ENCODE measurements at places on chromosomes 5 and 9. TPM values are rescaled to one million over a fixed set of nuclear protein-coding genes. Genes with fewer than 3 reads are reported as not detected.

PPP2R2B gene
- total RNA-seq: 0.76 TPM

ASPN gene
- total RNA-seq: 1.4 TPM

DNA sequence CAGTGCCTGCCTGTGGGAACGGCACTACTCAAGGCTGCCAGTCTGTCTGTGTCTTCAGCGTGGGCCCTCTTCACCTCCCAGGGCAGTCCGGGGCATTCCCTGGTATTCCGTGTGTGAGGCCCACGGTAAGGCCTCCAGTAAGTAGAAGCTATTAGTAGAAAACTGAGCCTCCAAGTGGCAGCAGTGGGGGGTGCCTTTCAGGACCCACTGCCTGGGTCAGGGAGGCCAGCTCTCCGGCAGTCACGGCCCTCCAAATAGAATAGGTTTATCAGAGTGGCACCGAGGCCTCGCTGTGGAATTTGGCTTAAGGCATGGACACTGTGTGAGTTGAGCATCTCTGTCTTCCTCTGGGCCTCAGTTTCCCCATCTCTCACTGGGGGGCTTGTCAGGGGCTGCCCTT, 23.1 kb downstream of the ADAMTSL2 start:
- no peak for DNase-seq
- no peaks in the 10 kb centered on the region for H3K36me3 ChIP-seq
- H3K27ac ChIP-seq: no peak overlapping the region

DNA sequence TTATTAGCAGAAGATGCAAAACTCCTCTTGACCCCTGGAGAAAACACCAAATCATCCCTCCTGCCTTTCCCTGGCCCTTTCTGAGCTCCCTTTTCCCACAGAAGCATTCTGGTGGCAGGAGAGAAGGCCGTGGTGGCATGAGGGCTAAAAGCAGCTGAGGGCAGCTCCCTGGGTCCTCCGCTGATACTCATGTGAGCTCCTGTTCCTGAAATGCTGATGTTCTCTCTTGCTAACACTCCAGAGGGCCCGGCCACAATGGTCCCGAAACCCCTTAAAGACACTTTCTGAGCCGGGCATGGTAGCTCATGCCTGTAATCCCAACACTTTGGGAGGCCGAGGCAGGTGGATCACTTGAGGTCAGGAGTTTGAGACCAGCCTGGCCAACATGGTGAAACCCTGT, 183.1 kb downstream of the HSPA4 start:
- no peak for DNase-seq
- H3K4me3 ChIP-seq: no peak overlapping the region
- H3K4me1 ChIP-seq: no peaks in the 10 kb centered on the region
- H3K36me3 ChIP-seq: no peaks in the 10 kb centered on the region
- no peak overlapping the region for H3K27ac ChIP-seq

DNA sequence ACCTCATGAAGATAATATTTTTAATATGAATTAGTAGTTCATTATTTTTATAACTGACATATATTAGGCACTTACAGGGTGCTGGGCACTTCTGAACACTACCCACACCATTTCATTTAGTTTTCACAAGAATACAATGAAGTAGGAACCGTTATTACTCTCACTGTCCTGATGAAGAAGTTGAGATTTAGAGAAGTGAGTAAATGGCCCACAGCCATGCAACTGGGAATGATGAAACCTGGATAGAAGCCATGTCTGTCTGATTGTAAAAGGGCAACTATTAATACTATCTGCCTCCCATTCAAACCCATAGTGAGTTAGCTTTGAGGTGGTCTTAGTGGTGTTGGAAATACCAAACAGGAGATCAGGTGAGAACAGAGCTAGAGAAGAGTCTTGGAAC, 29.6 kb upstream of the OTULINL start:
- H3K27me3 ChIP-seq: no peaks in the 10 kb centered on the region
- no peak for DNase-seq
- no peaks in the 10 kb centered on the region for H3K36me3 ChIP-seq
- H3K27ac ChIP-seq: no peak overlapping the region

- no peaks in the 10 kb centered on the region for H3K4me1 ChIP-seq
- DNase-seq: no peak
- no peak overlapping the region for H3K27ac ChIP-seq
- H3K36me3 ChIP-seq: no peaks in the 10 kb centered on the region
- no peaks in the 10 kb centered on the region for H3K27me3 ChIP-seq
- no peak overlapping the region for H3K4me3 ChIP-seq
Measured at GRCh38 chr5:62059960-62060359, 246.0 kb upstream of the KIF2A start.

- DNase-seq: no peak
- H3K4me3 ChIP-seq: no peak overlapping the region
- H3K36me3 ChIP-seq: no peaks in the 10 kb centered on the region
- no peak overlapping the region for H3K27ac ChIP-seq
- H3K4me1 ChIP-seq: no peaks in the 10 kb centered on the region
Measured at GRCh38 chr5:157116483-157116954, 7.7 kb upstream of the HAVCR2 start.

DNA sequence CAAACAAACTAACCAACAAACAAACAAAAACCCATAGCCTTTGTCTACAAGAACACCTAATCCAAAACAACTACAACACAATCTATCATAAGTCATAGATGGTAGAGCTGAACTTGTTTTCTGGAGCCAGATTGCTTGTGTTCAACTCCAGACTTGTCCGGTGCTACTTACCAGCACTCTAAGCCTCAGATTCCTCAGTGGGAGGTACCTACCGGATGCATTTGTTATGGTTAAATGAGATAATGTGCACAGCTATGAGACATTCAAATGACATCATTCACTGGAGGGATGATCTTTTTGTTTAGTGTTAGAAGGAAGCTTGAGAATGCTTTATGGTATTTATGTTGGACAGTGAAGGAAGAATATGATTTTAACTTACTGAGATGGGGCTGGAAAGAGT, 592.9 kb upstream of the C9orf72 start:
- no peaks in the 10 kb centered on the region for H3K4me1 ChIP-seq
- no peak overlapping the region for H3K27ac ChIP-seq
- H3K36me3 ChIP-seq: no peaks in the 10 kb centered on the region
- DNase-seq: no peak
- no peak overlapping the region for H3K4me3 ChIP-seq
- no peaks in the 10 kb centered on the region for H3K27me3 ChIP-seq

NUDCD2 gene
- 4.2 TPM for total RNA-seq

DMRTA1 gene
- 0.59 TPM for total RNA-seq

QRFP gene
- total RNA-seq: not detected

DNA sequence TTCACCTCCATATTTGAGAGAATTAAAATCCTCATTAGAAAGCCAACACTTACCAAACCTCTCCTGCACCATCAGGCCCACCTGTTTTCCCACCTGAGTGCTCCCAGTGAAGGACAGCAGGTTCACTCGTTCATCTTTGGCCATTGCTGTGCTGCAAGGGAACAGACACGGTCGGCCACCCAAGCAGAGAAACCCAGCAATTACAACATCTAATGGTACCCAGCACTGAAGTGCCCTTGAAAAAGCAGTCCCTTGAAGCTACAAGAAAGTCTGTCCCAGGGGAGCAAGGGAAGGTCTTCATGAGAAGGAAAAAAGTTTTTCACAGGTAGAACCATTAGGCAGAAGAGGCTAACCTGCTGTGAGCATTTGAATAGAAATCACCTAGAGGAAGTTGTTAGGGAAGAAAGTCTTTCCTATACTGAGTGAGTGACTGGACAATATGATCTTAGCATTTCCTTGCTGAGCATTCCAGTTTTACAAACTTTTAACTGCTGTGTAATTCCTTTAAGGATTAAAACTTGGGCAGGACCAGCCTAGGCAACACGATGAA, 26.7 kb downstream of the ALDH7A1 start:
- no peaks in the 10 kb centered on the region for H3K27me3 ChIP-seq
- no peak overlapping the region for H3K4me3 ChIP-seq
- H3K27ac ChIP-seq: no peak overlapping the region
- no peaks in the 10 kb centered on the region for H3K4me1 ChIP-seq
- H3K36me3 ChIP-seq: peaks cover 25% of the 10 kb centered on the region

SLC27A6 gene
- total RNA-seq: 2.0 TPM

DNA sequence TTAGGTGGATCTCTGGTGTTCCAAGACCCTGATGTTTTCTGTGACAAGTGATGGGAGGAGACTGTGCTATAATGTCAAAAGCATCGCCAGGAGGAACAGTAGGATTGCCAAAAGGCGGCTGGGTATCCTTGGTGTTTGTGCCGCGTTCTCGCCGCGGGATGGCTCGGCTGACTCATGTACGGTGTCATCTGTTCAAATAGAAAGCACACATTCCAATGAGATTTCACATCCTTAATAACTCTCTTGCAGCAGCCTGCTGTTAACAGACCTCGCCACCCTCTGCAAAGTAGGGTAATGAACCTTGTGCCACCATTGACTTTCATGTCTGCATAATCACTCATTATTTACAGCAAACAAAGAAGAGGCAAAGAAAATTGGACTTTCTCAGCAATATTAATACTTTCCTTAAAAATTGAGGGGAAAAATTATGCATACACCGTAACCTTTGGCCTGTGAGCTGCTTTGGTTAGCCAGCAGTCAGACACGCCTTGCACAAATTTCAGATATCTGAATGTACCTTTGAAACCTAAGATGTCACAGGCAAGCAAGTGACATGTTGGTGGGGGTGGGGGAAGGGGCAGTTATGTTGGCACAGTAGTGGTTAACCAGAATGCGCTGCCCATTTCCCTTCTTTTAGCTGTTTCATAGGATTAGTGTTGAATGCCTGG, 289.4 kb downstream of the EFNA5 start:
- H3K27ac ChIP-seq: no peak overlapping the region
- no peak for DNase-seq
- no peaks in the 10 kb centered on the region for H3K27me3 ChIP-seq
- peaks cover 6% of the 10 kb centered on the region for H3K4me1 ChIP-seq
- H3K36me3 ChIP-seq: no peaks in the 10 kb centered on the region

MARCOL gene
- not detected for total RNA-seq

GRCh38 chr5:170482511-170482910, 21.3 kb upstream of the KCNIP1 start:
- no peak for DNase-seq
- no peak overlapping the region for H3K27ac ChIP-seq
- no peaks in the 10 kb centered on the region for H3K4me1 ChIP-seq

GRCh38 chr5:180336234-180337020, 16.7 kb downstream of the GFPT2 start:
- no peak for DNase-seq
- no peaks in the 10 kb centered on the region for H3K36me3 ChIP-seq
- no peaks in the 10 kb centered on the region for H3K27me3 ChIP-seq
- H3K4me3 ChIP-seq: no peak overlapping the region
- no peaks in the 10 kb centered on the region for H3K4me1 ChIP-seq

DNA sequence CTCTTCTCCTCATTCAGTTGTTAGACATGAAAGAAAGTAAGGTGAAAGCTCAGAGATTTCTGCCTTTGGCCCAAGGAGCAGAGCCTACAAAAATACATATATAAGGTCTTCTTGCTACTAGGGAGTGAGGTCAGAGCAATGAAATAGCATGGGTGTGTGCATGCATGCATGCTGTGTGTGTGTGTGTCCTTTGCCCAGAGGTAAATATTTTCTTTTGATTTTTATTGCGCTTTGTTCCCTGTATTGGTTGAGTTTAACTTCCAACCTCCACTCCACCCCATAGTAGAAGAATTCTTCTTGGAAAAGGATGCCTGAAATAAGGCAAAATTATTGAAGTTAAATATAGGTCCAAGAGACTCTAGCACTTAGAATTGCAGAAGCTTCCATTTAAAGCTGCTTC, 248.0 kb upstream of the PTGER4 start:
- H3K4me3 ChIP-seq: no peak overlapping the region
- H3K27me3 ChIP-seq: no peaks in the 10 kb centered on the region
- H3K4me1 ChIP-seq: no peaks in the 10 kb centered on the region
- no peaks in the 10 kb centered on the region for H3K36me3 ChIP-seq
- DNase-seq: no peak
- no peak overlapping the region for H3K27ac ChIP-seq

FAM169A gene
- 0.53 TPM for total RNA-seq

DNA sequence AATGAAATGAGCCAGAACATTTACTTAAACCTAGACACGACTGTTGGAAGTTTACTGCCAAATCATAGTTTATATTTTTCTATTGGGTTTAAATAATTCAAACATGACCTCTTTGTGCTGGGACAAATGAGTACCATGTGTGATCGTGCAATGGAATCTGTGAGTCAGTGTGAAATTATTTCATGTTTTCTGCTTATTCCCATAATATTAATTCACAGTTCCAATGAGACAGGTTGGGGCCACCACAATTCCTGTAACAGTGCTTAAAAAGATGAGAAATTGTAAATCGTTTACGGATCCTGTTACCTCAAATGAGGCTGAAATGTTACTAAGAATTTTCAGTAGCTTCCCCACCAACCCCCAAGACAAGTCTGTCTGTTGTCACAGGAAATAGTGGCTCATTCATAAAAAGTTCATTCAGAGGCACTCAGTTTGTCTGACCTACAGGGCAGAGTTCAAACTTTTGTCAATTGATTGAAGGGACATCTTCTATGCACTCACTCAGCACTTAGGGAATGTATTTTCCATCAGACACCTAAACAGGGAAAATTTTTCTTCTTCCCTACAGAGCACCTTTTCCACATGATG, 563.9 kb upstream of the ADAMTS16 start:
- DNase-seq: no peak
- no peaks in the 10 kb centered on the region for H3K36me3 ChIP-seq
- H3K4me3 ChIP-seq: no peak overlapping the region
- H3K27me3 ChIP-seq: no peaks in the 10 kb centered on the region
- H3K4me1 ChIP-seq: no peaks in the 10 kb centered on the region
- H3K27ac ChIP-seq: no peak overlapping the region

PCDHGC4 gene
- total RNA-seq: not detected

DNA sequence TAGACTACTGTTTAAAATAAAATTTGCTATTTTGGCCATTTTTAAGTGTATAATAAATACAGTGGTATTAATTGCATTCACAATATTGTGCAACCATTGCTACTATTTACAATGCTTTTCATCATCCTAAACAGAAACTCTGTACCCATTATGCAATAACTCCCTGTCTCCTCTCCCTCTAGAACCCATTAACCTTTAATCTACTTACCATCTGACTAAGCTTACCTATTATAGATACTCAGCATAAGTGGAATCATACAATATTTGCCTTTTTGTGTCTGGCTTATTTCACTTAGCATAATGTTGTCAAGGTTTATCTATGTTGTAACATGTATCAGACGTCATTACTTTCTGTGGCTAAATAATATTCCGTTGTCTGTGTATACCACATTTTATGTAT, 25.9 kb downstream of the CD14 start:
- H3K4me1 ChIP-seq: no peaks in the 10 kb centered on the region
- H3K27me3 ChIP-seq: no peaks in the 10 kb centered on the region
- no peak for DNase-seq
- H3K4me3 ChIP-seq: no peak overlapping the region
- no peaks in the 10 kb centered on the region for H3K36me3 ChIP-seq

- DNase-seq: no peak
- no peak overlapping the region for H3K27ac ChIP-seq
- peaks cover 48% of the 10 kb centered on the region for H3K4me1 ChIP-seq
- peaks cover 21% of the 10 kb centered on the region for H3K36me3 ChIP-seq
- H3K27me3 ChIP-seq: no peaks in the 10 kb centered on the region
Measured at GRCh38 chr5:179613460-179614071, 9.9 kb downstream of the HNRNPH1 start.

AHRR gene
- 1.3 TPM for total RNA-seq

FSTL4 gene
- not detected for total RNA-seq

LVRN gene
- total RNA-seq: 2.2 TPM
